ENCODE measurements at places on chromosomes 2 and 18.

DNA sequence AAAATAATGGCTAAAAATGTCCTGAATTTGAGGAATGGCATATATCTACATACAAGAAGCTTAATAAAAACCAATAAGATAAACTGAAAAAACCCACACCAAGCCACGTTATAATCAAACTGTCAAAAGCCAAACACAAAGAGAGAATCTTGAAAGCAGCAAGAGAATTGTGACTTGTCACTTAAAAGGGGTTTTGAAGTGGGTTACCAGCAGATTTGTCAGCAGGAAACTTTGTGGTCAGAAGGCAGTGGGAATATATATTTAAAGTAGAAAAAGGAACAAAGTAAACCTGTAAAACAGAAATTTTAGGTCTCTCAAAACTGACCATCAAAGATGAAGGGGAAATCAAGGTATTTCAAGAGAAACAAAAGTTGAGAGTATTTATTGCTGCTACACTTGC lies 171.9 kb upstream of the CNTNAP5 start:
- DNase-seq, result no peak

GRCh38 chr2:1557467-1557820 lies 144.2 kb downstream of the TPO start:
- DNase-seq, result no peak

- DNase-seq, result no peak
Measured at GRCh38 chr2:55025082-55025481, 25.2 kb downstream of the RTN4 start.

- DNase-seq, result no peak
Measured at GRCh38 chr2:215750763-215751162, 262.6 kb downstream of the MREG start.

Measured in SJSA1 (cell line).